RWPE1 (cell line): ENCODE measurements at places on chromosomes 12 and 14.

DNA sequence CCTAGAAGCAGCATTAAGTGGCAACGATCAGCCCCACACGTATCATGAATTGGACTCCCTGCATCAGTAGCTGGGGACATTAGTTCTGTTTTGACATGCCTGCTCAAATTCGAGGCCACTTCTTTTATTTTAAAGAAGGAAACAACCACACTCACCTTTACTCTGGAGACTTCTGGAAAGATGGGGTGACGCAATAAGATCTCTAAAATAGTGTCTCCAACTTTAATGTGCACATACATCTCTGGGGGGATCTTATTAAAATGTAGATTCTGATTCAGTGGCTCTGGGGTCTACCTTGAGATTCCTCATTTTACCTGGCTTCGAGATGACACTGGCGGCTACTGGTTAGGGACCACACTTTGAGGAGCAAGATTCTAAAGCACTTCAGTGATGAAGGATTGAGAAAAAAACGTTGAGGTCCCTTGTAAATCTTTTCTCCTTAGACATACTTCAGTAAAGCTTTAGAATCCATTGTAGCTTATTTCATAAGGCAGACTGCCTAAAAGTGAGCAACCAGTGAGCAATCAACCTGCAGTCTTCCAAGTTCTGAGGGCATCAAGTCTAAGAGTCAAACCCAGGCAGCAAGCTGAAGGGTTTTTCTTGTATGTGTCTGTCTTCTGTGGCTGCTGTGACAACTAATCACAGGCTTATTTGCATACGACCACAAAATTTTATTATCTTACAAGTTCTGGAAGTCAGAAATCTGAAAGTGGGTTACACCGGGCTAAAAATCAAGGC, 718.6 kb upstream of the TBX3 start:
- DNase-seq = no peak

DNA sequence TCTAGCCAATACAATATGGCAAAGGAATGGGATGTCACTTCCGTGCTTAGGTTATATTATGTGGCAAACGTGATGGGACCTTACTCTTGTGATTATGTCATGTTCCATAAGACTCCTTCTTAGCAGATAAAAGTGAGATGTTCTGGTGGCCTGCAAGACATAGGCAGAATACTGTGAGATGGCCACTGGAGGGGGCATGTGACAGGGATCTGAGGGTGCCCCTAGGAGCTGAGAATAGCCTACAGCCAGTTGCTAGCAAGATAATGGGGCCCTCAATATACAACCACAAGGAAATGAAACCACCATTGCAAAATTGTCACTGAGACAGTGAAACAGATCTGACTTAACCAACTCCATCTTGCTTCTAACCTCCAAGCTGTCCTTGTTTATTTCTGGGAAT, 151.4 kb upstream of the SSTR1 start:
- no peak for DNase-seq

DNA sequence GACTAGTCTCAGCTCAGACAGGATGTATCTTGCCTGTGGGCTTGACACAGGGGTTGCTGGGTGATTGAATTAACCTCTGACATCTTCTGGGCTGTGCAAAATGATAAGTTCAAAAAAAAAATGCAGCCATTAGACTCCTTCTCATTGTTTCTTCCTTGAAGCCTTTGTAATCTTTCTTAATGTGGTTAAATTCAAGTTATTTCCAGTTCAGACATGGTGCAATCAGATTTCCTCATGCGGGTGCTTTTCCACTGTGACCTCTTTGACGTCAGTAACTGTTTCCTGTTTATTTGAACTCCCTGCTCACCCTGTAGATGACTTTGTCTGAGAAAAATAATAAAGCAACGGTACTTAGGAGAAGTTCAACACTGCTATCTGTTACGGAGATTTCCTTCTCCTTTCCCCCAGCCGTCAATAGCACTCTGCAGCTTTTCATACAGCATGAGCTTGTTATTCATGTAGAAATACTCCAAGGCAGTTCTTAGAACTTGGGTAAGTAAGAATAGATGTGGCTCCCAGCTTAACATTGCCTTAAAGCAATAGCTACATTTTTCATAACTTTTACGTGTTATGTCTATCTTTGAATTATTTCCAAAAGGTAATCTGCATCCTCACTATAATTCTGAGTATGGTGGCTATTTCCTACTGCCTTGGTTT, 155.5 kb downstream of the PRKCH start:
- peak; percentile 36 for DNase-seq

DNA sequence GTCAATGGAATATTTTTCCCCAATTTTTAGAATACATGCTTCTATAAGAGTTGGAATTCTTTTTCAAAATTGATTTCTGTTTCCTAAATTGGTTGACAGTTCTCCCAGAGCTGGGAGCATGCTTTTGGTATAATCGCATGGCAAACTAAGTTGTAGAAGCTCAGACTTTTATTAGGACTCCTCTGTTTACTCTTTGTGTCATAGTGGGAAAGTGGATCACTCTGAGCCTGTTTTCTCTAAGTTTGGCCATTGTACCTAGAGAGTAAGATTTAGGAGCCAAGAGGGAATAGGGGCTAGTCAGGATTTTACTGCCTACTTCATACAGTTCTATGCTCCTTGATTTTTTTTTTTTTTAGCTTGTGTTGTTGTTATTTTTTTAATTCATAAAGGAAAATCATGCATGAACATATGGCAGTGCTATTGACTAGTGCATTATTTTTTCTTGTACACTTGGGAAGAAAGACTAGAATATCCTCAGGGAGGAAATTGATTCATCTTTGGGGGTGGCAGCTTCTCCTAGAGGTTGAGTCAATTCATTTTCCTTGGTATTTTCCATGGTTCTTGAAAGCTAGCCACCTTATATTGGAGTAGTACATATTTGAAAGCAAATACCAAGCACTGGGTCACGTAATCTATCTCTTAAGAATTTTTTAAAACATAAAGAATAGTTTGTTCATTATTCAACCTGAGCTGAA, 77.7 kb upstream of the TRAF3 start:
- DNase-seq = no peak

DNA sequence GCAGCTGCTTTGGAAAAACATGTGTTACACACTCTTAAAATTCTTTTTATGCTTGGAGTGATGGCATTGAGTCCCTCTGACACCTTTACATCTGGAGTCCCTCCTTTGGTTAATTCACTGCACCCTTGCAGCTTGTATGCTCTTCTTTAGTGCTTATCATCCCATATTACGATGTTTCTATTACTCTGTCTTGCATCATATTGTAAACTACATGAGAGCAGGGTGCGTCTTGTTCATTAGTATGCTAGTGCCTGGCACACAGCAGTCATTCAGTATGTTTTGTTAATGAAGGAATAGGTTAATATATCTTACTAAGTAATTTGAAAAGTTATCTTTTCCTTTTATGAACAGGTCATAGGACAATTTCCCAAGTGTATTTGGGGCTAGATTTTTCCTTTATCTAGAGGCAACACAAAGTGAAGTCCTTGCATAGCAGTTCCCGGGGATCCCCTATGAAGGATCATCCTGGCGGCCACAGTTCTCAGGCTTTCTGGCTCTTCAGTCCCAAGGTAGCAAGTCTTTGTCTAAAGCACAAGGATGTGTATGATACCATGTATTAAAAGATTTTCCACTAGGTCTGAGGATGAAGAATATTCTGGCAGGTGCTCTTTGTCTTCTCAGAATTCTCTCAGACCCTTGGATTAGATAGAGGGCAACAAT, 363.8 kb downstream of the FUT8 start:
- no peak for DNase-seq

GRCh38 chr14:96264853-96265252, 8.8 kb downstream of the BDKRB1 start:
- DNase-seq = no peak

DNA sequence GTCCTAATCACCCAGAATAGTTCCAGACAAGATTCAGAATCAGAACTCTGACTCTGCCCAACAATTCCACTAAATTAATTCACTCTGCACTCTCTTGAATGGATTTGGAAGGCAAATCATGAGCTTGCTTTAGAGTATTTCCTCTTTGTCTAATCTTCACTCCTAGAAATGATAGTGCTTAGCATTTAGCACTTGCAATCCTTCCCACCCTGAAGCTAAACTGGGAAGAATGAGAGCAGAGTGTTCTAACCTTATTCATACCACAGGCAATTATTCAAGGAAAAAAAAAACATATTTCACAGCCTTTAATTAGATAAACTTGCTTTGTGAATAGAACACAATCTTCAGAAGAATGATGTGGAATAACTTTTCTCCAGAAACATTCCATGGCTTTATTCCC, 264.6 kb downstream of the PAWR start:
- no peak for DNase-seq

- DNase-seq = no peak
Observed at GRCh38 chr14:32087907-32088306, 10.8 kb downstream of the ARHGAP5 start.

DNA sequence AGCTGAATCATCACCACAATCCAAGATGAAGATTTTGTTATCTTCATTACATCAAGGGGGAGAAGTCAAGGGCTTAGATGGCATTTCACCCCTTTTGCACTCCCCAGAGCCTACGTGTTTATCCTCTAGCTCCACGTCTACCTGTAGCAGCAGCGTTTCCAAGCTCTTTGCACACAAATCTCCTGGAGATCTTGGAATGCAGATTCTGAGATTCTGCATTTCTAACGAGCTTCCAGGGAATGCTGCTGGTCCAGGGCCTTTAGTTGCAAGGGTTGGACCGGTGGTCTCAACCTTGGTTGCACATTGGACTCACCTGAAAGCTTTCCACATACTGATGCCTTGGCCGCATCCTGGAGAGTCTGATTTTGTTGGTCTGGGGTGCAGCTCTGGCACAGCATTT, 49.5 kb upstream of the STON2 start:
- no peak for DNase-seq

- no peak for DNase-seq
Observed at GRCh38 chr14:104250175-104250574, 111.8 kb downstream of the KIF26A start.

GRCh38 chr12:124613151-124613585, 45.8 kb upstream of the NCOR2 start:
- no peak for DNase-seq

DNA sequence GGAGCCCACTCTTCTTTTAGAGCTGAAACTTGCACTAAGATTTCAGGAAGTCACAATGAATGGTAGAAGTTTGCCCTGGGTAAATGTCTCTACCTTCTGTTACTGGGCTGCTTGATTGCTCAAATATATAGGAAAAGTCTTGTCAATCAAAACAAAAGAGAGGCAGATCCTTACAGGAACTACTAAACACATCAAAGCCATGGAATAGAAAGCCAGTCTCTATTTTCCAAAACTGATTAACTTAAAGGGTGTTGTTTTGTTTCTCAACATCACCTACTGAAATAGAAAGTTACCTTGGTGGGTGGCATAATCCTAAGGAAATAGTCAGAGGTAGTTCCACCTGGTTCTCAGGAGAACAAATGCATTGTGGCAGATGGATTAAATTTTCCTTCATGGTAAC, at the start of gene GPHB5:
Gene GPHB5, minus strand, starts transcription at position 101 of the 400 bp plus-strand sequence. CDS start 1,086 bp downstream, outside the sequence.
- DNase-seq = no peak
